ENCODE measurements at places on chromosomes 7 and 10.

DNA sequence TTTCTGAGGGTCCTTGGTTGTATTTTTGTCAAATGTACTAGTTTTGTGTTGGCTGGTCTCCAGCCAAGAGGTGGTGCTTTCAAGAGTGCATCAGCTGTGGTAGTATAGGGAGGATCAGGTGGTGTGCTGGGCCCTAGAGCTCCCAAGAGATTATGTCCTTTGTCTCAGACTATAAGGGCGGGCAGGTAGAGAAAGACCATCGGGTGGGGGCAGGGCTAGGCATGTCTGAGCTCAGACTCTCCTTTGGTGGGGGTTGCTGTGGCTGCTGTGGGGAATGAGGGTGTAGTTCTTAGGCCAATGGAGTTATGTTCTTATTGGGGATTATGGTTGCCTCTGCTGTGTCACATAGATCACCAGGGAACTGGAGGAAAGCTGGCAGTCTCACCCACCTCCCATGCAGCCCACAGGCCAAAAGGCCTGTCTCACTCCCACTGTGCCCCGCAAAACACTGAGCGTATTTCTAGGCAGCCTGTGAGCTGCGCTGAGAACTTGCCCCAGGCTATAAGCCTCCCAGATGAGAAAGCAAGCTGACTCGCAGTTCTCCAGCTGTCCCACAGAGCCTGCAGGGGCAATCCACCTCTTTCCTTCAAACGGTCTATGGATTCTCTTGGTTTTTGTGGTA lies 1066.7 kb downstream of the GRM8 start:
- DNase-seq = no peak

GRCh38 chr7:86123476-86123875 lies 520.2 kb upstream of the GRM3 start:
- DNase-seq = no peak

DNA sequence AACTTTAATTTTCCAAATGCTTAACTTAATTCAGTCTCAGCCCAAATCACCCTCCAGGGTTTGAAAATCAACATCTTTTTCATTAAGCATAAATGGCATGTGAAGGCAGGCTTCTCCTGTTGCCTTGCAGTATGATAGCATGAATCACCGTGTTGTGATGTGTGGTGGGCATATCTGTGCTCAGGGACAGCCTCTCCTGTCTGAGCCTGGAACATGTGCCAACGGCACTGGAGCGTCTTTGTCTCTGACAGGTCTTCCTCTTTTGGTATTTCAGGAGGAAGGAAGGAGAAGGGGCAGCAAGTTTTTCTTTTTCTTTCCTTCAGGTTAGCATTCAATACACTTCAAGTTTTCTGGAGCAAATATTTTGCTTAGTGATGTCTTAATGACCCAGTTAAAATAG lies 57.6 kb downstream of the LRGUK start:
- no peak for DNase-seq

DNA sequence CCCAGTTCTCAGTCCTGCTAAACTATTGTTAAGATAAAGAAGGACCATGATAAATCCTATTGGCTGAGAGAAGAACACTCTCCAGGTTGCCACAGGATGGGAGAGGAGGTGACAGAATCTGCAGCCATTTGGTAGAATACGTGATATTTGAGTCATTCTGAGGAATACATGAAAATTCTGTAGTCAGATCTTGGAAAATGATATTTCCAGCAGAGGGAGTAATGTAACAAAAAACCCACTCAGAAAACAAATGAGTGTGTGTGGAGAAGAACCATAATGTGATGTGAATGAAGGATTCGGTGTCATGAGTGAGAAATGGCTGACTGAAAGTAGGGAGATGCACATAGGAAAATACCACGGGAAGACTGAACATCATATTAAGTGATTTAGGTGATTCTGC lies 128.5 kb upstream of the PFKP start:
- no peak for DNase-seq

DNA sequence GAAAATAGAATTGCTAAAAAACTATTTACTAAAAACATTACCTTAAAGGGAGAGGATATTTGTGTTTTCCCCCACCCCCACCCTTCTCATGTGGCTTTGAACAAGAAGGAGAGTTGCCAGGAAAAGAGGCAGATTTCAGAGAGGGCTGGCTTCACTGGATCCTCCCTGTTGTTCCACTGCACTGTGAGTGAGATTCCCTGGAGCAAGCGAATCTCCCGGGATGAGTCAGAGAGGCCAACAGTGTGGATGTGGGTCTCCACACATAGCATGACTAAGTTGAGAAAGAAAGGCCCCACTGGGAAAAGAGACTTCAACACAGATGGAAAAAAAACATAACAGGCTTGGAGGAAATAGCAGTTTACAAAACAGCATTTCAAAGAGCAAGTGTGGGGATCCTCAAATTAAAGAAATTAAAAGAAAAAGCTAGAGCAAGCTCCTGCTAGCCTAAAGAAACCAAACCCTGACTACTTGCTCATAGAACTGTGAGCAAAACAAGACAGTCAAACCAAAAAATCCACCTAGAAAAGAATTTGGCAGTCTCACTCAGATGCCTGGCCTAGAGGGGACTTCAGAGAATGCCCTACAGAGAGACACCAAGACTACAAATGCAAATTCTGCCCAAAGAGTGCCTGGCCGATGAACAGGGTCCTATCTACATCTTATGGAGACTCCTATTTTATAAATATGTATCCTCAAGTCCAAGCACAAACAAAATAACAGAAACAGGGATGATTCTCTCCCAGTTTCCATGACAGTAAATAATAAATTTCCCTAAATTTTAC lies 3.4 kb downstream of the CAV1 start:
- DNase-seq = no peak

- DNase-seq = no peak
These were observed 6.7 kb upstream of the OAT start for GRCh38 chr10:124425227-124425962.

DNA sequence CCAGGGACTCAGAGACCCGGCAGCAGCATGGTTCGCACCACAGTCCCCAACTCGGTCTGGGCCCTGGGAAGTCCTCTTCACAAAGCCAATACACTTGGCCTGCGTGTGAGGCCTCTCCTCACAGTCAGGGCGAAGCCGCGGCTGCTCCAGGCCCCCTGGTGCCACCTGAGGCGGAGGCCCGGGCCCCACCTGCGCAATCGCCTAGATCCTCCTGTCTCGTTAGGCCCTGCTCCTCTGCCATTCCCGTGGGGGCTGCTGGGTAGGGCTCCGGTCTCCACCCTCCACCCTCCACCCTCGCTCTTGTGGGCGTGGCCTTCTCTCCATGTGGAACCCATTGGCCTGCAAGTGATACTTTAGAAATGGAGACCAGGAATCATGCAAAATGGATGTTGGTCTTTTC lies 553.3 kb downstream of the INHBA start:
- no peak for DNase-seq

DNA sequence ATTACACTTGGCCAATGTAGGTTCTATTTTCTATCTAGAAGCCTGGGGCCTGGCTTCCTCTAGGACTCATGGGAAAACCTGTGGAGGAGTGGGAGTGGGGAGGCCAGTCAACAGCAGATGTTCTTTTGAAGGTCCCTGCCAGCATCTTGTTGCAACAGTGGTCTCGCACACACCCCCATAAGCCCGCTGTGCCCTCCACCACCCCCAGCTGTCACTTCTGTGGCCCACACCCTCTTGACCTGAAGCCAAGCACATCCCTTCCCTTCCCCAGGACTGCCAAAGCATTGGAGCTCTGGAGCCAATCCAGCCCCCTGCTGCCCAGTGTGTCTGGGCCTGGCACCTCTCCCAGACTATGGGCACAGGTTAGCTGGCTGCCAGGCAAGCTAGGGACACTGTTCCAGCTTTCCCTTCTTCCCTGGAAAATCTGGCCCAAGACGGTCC lies 1.9 kb upstream of the STX1A start:
- DNase-seq = no peak

GRCh38 chr7:114606100-114606499 lies 191.5 kb downstream of the FOXP2 start:
- DNase-seq = no peak

DNA sequence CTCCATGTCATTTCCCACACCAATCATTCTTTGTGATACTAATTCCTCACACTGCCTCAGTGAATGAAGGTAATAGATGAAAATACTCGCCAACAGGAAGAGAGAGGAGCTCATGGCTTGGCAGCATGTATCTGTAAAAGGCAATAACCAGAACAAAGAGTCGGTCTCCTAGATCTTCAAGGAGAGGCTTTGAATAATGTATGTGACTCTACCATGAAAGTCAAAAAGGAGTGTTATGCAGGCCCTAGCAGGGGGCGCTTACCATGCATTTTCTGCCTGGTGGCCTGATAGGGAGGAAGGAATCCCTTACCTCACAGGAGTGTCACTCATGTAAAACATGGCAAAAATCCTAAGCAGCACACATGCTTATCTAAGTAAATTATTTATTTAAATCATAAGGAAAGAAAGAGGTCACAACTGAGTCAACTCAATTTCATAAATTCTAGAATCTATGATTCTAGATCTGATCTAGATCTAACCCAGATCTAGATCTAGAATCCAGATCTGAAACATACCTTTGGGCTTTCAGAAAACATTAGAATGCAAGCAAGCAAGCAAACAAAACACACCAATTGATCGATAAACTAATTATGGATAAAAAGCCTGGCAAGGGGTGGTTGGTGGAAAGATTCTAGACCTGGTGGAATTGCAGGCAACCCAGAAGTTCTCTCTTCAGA lies 226.3 kb upstream of the KLF6 start:
- no peak for DNase-seq

DNA sequence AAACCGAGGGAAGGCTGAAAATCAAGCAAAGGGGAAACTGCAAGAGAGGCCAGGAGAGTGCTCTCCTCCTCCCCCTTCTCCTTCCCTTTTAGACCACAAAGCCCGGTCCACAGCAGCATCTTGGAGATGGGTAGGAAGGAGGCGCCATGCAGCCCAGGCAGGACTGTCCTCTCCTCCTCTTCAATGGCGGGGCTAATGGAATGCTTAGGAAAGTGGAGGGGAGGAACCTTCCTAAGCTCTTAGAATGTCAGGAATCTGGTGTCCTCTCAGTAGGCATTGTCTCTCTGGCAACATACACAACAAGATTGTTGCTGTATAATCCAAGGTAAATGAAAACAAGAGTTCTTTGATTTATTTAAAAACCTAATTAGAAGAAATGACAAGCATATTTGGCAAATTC lies 185.1 kb downstream of the DGKI start:
- DNase-seq = no peak

- no peak for DNase-seq
These were observed 9.6 kb downstream of the TRIM56 start for GRCh38 chr7:101094791-101095375.

GRCh38 chr10:112370424-112370819 lies 3.5 kb upstream of the ACSL5 start:
- DNase-seq = no peak

DNA sequence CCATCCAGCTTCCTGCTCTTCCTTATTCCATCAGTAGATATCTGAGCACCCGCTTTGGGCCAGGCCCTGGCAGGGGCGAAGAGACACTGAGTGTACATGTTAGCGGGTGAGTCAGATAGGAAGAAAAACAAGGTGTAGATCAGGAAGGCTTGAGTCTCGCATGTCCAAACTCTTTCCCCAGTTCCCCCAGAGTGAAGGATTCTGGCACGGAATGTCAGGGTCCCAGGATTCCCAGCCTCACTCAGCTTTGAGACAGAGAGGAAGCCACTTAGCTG lies 24.1 kb upstream of the CHST15 start:
- no peak for DNase-seq

GRCh38 chr7:139572704-139573385 lies 49.4 kb downstream of the CLEC2L start:
- DNase-seq = no peak

GRCh38 chr7:8592167-8592566 lies 158.8 kb downstream of the NXPH1 start:
- DNase-seq = no peak

GRCh38 chr10:98264378-98265065 lies 3.5 kb downstream of the LOXL4 start:
- DNase-seq = no peak

GRCh38 chr7:326273-326672 lies 36.3 kb downstream of the FOXL3 start:
- no peak for DNase-seq

- no peak for DNase-seq
These were observed 90.5 kb downstream of the CDC14C start for GRCh38 chr7:49014870-49015269.

DNA sequence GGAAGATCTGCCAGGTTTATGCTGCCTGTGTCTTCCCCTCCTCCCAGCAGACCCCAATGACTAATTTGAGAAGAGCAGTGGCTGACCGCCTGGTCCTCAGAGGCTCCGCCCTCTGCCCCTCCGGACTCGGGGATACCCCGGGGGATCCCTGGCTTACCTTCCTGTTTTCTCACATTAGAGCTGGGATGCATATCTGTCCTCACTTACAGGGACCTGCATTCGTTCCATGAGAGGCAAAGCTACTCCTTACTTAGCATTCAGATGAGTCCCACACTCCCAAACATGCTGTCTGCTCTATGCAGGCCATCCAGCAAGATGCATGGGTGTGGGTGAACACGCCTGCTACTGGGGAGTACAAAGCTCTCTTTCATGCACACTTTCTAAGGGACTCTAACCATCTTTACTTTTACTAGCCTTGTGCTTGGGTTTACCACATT lies 24.0 kb downstream of the VOPP1 start:
- no peak for DNase-seq

All from HTR-8/SVneo (cell line).